ENCODE measurements at places on chromosomes 12 and 14. TPM values are rescaled to one million over a fixed set of nuclear protein-coding genes. Genes with fewer than 3 reads are reported as not detected.

GRCh38 chr12:70467918-70468733 lies 102.0 kb downstream of the KCNMB4 start:
- no peaks in the 10 kb centered on the region for H3K4me1 ChIP-seq
- H3K27ac ChIP-seq: no peak overlapping the region
- no peaks in the 10 kb centered on the region for H3K27me3 ChIP-seq
- no peaks in the 10 kb centered on the region for H3K36me3 ChIP-seq
- DNase-seq: no peak

GRCh38 chr12:132513070-132513398 lies 23.1 kb downstream of the FBRSL1 start:
- H3K27ac ChIP-seq: no peak overlapping the region
- no peaks in the 10 kb centered on the region for H3K36me3 ChIP-seq
- H3K4me3 ChIP-seq: no peak overlapping the region
- no peak for DNase-seq

Gene PDE6H
- total RNA-seq: not detected

Gene SLC4A8
- total RNA-seq: 2.6 TPM

Gene TMEM63C
- total RNA-seq: not detected

Gene ST8SIA1
- total RNA-seq: not detected

GRCh38 chr12:56719056-56719455 lies 6.0 kb downstream of the NACA start:
- no peak overlapping the region for H3K27ac ChIP-seq
- DNase-seq: no peak
- peaks cover 31% of the 10 kb centered on the region for H3K36me3 ChIP-seq
- H3K27me3 ChIP-seq: no peaks in the 10 kb centered on the region

- no peak overlapping the region for H3K27ac ChIP-seq
- DNase-seq: no peak
- H3K27me3 ChIP-seq: no peaks in the 10 kb centered on the region
- no peak overlapping the region for H3K4me3 ChIP-seq
- H3K4me1 ChIP-seq: no peaks in the 10 kb centered on the region
- H3K36me3 ChIP-seq: no peaks in the 10 kb centered on the region
Measured at GRCh38 chr12:16154990-16155389, 122.5 kb downstream of the SLC15A5 start.

DNA sequence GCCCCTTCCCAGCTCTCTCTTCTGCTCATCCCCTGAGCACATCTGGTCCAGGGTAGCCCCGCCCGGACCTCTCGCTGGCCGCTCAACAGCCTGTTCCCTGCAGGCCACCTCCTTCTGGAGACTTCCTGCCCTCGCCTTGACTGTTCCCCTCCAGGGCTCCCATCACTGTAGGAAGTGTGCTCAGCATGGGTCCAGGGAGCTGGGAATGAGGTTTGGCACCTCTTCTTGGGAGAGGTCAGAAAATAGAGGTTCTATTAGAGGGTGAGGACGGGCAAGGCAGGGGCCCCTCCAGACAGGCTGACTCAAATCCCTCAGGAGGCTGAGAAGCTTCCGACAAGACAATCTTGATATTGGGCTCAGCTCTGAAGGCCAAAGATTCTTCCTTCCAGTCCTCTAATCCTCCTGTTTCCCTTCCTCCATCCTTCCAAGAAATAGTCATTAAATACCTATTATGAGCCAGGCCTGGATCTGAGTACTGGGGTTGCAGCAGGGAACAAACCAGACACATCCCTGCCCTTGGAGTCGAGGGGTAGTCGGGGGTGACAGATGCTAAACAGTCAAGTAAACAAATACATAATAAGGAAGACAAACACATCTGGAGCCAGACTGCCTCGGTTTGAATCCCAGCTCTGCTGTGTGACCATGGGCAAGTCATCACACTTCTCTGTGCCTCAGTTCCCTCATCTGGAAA lies 30.6 kb downstream of the CMKLR1 start:
- H3K27ac ChIP-seq: no peak overlapping the region
- no peak overlapping the region for H3K4me3 ChIP-seq
- H3K4me1 ChIP-seq: peaks cover 38% of the 10 kb centered on the region
- peak; percentile 29 for DNase-seq
- no peaks in the 10 kb centered on the region for H3K36me3 ChIP-seq

DNA sequence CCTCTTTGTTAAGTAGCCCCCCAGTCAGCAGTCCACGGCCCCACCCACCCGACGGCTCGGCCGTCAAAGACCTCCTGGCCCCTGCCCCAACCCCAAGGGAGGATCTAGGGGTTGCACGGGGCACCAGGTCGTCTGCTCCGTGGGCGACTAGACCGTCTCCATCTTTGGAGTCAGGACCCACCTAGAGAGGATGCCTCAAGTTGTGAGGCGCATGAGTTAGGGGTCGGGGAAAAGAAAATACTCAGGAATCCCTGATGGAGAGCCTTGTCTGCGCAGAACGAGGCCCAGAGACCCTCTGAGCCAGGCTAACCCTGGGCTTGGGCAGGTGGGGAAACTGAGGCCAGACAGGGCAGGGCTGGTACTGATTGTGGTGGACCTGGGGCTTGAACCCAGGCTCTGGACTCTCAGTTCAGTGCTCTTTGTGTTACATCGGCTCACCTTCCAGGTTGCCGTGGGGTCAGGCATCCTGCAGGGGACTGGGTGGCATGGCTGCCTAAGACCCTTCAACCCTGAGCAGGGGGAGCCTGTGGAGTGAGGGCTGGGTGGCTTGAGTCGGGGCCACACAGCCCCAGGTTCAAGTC lies 839 bp downstream of the OTUB2 start:
- H3K27me3 ChIP-seq: no peaks in the 10 kb centered on the region
- peak overlapping the region; percentile 75 for H3K4me3 ChIP-seq
- no peaks in the 10 kb centered on the region for H3K36me3 ChIP-seq
- DNase-seq: no peak
- H3K4me1 ChIP-seq: no peaks in the 10 kb centered on the region

DNA sequence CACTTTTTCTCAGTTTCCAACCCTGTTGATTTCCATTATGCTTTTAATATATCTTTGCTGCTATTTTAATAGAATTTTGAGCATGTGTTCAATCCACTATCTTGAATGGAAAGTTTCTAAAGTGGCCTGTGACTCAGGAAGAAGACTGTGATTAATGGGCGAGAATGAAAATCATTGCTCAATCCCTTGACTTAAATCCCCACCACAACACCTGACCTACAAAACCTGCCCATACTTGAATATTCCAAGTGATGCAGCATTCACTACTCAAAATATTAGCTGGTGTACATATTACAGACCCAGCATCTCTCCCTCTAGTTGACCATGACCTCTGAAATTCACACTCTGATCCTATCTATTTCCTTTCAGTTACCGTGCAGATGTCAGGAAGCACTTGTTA lies 1.3 kb upstream of the OAS3 start:
- H3K27me3 ChIP-seq: no peaks in the 10 kb centered on the region
- no peak overlapping the region for H3K4me3 ChIP-seq
- DNase-seq: no peak
- H3K4me1 ChIP-seq: no peaks in the 10 kb centered on the region
- no peaks in the 10 kb centered on the region for H3K36me3 ChIP-seq

DNA sequence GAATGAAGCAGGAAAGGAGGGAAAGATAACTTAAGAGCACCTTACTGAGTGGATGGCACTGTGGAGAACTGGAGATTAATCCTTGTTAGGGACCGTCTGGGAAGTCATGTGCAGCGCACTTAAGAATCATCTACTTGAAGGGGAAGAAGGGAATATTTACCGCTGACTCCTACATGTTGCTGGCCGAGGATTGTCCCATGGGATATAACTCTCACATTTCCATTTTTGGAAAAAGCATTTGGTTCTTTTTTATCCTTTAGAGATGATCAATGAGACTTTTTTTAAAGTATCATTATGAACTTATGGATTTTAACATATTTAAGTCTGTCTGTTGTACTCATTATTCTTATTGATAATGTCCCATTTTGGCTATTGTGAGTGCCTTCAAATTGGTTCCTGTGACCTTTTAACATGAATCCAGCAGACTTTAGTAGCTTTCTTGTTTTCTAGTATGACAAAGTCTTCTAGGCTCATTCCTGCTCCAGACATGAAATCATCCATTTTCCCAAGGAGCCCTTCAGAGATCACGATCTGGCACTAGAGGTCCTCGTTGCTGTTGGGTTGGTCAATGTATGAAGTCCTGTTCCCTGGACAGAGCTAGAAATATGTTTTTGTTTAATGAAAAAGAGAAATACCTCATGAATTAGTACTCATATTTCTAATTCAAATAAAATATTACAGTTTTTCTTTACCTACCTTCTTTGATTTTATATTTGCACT lies 20.2 kb upstream of the FAM234B start:
- H3K27ac ChIP-seq: 0 out of 2 replicates have a peak overlapping the region, but pooled peaks have one; percentile 6
- peak; percentile 90 for DNase-seq
- no peaks in the 10 kb centered on the region for H3K36me3 ChIP-seq
- H3K4me1 ChIP-seq: peaks cover 13% of the 10 kb centered on the region

DNA sequence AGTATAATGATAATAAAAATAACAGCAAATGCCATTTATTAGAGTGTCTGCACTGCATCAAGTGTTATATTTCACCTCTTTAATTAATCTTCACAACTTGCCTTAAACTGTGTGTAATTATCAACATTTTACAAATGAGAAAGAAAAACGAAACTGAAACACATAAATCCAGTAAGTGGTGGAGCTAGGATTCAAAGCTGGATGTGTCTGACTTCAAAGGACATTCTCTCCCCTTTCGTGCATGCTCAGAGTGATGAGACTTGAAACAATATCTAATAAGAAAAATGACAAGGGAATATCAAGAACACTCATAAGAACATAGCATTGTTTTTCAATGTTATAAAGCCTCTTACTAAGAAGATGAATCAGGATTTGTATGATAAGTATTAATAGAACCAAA lies 78.8 kb downstream of the DUSP6 start:
- no peak overlapping the region for H3K27ac ChIP-seq
- H3K4me1 ChIP-seq: no peaks in the 10 kb centered on the region
- H3K4me3 ChIP-seq: no peak overlapping the region
- DNase-seq: no peak
- no peaks in the 10 kb centered on the region for H3K27me3 ChIP-seq
- H3K36me3 ChIP-seq: no peaks in the 10 kb centered on the region

- DNase-seq: peak; percentile 31
- no peaks in the 10 kb centered on the region for H3K36me3 ChIP-seq
- H3K27ac ChIP-seq: no peak overlapping the region
- H3K27me3 ChIP-seq: 0 out of 2 replicates have a peak, but pooled peaks cover 2% of the 10 kb centered on the region
Measured at GRCh38 chr12:6266971-6267721, 43.3 kb upstream of the PLEKHG6 start.

Gene RPGRIP1
- total RNA-seq: not detected

Gene PTCSC3
- not detected for total RNA-seq

Gene AREL1
- total RNA-seq: 25.6 TPM

DNA sequence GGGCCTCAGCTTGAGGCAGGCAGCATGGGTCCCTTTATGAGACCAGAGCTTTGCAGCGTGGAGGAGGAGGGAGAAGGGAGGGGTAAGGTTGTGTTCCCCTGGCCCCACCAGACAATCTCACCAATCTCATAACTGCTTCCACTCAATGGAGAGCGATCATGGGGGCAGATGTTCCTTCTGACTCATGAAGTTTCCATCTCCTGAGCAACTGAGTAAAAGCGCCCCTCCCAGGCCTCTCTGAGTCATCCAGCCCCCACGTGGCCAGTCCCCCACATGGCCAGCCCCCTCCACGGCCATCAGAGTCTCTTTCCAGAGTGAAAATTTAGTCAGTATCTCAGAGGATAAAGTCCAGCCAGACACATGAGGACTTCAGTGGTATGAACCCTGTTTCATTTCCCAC lies 39.2 kb upstream of the PLXNC1 start:
- H3K4me3 ChIP-seq: no peak overlapping the region
- H3K27me3 ChIP-seq: no peaks in the 10 kb centered on the region
- H3K4me1 ChIP-seq: 0 out of 2 replicates have a peak, but pooled peaks cover 9% of the 10 kb centered on the region
- H3K27ac ChIP-seq: no peak overlapping the region
- DNase-seq: peak; percentile 80

DNA sequence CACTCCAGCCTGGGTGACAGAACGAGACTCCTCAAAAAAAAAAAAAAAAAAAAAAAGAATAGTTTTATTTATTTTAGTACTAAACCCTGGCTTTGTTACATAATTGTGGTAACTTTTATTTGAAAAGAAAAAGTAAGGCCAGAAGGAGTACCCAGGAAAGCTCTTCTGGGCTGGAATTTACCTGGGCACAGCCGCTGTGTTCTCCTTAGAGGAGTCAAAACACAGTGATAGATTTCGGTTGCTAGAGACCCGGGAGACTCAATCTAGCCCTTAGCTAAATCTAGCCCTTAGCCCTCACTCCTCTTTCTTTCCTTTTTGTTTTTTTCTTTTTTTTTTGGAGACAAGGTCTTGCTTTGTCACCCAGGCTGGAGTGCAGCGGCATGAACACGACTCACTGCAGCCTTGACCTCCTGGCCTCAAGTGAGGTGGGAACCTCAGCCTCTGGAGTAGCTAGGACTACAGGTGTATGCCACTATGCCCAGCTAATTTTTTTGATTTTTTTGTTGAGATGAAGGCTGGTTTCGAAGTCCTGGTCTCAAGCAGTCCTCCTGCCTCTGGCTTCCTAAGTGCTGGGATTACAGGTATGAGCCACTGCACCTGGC lies 49.7 kb downstream of the SYNE2 start:
- H3K36me3 ChIP-seq: no peaks in the 10 kb centered on the region
- DNase-seq: no peak
- H3K27ac ChIP-seq: no peak overlapping the region
- peaks cover 7% of the 10 kb centered on the region for H3K4me1 ChIP-seq
- H3K4me3 ChIP-seq: no peak overlapping the region
- no peaks in the 10 kb centered on the region for H3K27me3 ChIP-seq

DNA sequence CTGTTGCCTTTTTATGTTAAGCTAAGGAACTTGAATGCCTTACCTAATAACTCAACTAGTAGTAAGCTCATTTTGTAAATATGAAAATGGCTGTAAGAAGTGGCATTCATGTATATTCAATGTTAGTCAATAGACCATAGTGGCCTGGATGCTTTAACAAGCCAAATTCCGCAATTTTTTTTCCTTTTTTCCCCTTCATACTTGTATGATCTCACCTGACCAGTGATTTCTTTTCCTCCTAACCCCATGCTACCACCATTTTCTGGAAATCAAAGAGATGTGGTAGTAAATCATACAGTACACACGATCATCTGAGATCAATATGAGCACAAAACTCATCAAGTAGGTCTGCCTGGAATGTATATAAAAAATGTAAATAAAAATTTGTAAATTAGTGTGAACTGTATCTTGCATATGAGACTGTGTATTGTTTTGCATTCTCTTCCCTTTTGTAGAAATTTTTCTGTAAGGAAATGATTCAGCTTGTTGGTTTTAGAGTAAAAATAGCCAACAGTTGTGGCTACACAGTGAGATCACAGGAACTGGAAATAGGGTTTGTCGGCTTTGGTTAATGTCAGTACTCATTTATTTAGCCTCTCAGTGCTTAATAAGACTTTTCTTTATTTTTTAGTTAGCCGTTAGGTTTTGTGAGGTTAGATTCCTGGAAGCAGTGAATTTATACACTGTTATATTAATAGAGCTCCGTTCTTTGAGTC lies 62.5 kb downstream of the ETNK1 start:
- H3K27ac ChIP-seq: peak overlapping the region; percentile 48
- peak overlapping the region; percentile 38 for H3K4me3 ChIP-seq
- no peaks in the 10 kb centered on the region for H3K27me3 ChIP-seq
- H3K36me3 ChIP-seq: peaks cover 8% of the 10 kb centered on the region

Measured in GM23248 (cell line).